ENCODE measurements at places on chromosomes 2 and 18.

GRCh38 chr2:223214394-223215253 is 162.6 kb downstream of the KCNE4 start:
- DNase-seq, result no peak

DNA sequence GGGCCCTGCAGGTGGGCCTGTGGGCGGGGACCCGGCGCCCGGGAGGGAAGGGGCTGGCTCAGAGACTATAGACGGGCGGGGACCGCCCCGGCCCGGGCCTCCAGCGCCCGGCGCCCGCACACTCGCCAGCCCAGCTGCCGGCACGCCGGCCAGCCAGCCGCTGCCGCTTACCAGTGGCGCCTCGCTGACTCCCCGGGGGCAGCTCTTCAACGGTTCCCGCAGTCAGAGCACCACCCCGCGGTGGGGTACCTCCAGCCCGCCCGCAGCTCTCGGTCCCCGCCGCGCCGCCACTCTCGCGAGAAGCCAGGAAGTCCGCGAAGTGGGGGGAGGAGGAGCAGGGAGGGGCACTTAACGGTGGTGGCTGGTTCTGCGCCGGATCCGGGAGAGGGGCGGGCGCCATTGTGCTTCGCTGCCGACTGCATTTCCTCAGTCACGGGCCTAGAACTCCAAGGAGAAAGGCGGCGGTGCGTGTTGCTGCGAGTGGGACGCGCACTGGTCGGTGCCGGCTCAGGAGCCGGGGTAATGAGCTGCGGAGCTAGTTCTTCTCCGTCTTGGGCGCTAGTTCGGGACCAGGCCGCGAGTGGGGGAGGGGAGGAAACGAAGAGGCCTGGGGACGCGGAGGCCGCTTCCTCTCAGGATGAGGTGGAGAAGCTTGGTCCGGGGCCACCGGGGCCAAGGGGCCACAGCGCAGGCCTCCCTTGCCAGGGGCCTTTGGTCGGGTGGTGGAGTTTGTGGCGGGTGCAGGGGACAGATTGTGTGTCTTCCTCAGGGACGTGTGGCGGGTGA is at the start of gene MARCHF7:
Gene MARCHF7, plus strand, starts transcription at position 364 of the 786 bp plus-strand sequence. CDS start 16,517 bp downstream, outside the sequence.
- peak; percentile 99 for DNase-seq

DNA sequence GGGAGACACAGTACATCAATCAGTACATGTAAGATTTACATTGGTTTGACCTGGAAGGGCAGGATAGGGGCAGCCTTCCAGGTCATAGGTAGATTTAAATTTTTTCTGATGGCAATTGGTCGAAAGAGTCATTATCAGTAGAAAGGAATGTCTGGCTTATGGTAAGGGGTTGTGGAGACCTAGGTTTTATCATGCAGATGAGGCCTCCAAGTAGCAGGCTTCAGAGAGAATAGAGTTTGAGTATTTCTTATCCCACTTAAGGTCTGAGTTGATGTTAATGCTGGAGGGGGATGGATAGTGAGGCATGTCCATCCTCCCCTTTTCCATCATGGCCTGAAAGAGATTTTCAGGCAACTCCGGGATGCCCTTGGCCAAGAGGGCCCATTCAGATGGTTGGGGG is 60.7 kb downstream of the SPTBN1 start:
- DNase-seq, result no peak

- DNase-seq, result no peak
Observed at GRCh38 chr2:144256996-144257707, 262.8 kb downstream of the ZEB2 start.

DNA sequence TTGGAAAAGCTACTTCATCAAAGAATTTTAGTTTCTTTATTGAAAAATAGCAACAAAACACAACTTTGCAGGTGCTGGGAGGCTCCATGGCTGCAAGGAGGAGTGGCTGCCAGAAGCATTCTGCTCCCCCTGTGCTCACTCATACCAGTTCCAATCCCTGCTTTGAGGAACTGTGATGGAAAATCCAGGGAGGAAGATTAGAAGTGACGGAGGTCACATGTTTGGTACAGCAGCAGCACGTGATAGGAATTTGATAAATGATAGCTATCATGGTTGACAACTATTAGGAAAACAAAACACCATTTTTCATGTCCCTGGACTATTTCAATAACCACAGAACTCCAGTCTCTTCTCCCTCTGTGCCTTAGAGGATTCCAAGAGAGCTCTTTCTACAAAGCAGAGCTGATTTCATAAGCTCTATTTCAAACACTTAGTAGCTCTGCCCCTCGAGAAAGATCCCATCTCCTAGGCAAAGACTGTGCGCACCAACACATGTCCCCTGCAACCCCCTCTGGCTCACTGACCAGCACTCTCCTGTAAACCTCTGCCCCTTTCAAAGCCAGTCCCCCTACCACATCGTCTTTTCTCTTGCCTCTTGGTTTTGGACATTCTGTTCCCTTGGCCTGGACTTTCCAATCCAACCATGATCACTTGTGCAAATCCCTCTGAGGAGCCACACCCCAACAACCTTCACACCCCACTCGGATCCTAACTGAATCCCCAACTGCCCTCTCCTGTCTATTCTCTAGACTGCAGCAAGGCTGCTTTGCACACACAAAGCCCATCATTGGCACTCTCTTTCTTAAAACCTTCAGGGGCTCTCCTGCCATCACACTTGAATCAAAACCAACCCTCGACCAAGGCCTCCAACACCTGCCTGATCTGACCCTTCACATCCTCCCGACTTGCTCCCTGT is 352.4 kb upstream of the PKDCC start:
- DNase-seq, result no peak

- DNase-seq, result no peak
Observed at GRCh38 chr18:6031442-6031841, 136.1 kb upstream of the TMEM200C start.

DNA sequence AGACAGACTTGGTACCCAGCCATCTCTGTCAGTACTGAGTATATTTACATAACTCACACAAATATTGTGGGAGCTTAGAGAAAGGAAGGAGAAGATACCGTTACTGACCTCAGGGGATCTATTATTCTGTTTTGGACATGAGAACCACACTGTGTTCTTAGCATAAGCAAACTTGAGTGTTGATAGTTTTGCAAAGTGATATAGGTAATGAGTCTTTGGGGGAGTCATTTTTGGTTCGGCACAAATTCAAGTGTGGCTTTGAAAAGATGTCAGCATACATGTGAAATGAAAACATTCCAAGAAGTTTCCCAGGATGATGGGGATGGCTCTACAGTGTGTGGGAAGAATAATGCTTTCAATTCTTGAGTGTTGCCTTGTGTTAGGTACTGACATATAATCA is 24.1 kb downstream of the SMARCAL1 start:
- DNase-seq, result no peak

- no peak for DNase-seq
Observed at GRCh38 chr2:230668939-230669303, 43.7 kb upstream of the CAB39 start.

DNA sequence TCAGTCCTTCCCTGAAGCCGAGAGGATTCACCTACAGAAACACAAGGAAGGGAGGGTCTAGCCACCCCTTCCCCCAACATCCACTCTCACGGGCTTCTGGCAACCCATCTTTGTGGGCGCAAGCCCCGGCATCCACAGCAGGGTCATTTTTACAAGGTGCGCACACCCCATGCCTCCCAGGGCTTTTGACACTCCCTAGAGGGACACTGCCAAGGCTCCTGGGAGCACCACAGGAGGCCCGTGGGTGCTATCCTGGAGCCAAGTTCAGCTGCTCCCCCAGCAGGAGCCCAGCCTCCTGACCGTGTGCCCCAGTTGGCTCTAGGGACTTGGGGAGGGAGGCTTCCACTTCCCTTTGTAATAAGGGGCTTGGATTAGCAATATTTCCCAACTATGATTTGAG is 251.6 kb downstream of the TNS1 start:
- no peak for DNase-seq

DNA sequence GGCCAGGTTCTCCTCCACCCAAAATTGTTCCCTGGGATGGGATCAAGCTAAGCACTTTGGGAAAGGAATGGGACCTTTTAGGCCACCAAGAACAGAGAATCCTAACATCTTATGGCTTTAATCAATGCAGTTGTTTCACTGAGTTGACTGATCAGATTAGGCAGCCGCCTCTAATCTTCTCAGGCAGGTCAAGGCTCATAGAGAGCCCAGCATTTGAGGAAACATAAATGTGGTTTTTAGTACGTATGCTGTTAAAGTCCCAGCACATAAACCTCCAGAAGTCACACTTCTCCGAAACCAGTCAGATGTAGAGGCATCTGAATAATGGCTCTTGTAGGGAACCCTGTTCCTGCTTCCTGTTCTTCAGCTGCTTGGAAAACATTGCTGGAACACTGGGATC is 99.5 kb upstream of the RMDN2 start:
- no peak for DNase-seq

DNA sequence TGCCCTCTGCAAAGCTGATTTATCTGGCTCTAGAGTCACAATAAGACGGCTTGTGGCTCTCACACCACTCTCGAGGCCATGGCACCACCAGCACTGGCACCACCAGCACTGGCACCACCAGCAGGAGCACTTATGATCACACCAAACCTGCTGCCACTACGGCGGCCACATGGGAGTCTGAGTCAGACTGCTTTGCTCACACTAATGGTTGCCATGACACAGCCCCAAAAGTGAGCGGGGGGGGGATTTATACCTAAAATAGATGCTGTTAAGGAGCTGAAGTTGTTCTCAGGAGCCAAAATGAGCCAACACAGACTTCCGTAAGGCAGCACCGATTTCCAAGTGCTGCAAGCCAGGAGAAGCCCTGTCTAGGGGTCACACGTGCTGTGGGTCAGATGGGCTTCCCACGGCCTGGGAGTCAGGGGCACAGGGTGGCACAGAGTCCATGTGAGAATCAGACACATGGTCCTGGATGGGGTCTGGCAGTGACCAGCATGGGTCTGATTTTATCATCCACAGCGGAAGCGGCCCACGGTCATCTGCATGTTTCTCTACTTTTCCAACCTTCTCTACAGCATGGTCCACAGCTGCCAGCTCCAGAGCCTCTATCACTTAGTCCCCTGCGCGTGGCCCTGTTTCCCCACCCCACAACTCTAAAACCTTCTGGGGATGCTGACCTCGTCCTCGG is 16.7 kb downstream of the DNMT3A start:
- DNase-seq, result no peak

DNA sequence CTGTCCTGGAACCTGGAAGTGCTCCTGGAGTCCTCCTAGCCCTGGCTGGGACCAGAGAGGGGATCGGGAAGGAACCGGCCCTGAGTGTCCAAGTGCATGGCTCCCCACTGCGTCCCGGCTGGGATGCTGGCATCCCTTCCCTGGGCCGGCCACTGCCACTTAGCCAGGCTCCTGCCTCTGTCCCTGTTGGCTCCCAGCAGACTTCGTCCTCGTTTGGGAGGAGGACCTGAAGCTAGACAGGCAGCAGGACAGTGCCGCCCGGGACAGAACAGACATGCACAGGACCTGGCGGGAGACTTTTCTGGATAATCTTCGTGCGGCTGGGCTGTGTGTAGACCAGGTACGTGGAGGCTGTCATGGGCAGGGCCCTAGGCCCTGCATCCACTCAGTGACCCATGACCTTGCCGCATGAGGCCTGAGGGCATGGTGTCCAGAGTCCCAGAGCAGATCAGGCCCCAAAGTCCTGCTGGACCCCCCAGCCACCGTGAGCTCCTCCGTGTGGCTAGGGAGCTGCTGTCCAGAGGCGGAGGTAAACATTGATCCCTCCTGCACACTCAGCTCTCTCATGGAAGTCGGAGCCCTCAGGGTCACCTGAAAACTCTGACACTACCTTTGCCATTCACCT is 7.1 kb downstream of the ANO7 start:
- DNase-seq, result peak; percentile 67

- no peak for DNase-seq
Observed at GRCh38 chr2:134132490-134132857, 121.4 kb upstream of the MGAT5 start.

DNA sequence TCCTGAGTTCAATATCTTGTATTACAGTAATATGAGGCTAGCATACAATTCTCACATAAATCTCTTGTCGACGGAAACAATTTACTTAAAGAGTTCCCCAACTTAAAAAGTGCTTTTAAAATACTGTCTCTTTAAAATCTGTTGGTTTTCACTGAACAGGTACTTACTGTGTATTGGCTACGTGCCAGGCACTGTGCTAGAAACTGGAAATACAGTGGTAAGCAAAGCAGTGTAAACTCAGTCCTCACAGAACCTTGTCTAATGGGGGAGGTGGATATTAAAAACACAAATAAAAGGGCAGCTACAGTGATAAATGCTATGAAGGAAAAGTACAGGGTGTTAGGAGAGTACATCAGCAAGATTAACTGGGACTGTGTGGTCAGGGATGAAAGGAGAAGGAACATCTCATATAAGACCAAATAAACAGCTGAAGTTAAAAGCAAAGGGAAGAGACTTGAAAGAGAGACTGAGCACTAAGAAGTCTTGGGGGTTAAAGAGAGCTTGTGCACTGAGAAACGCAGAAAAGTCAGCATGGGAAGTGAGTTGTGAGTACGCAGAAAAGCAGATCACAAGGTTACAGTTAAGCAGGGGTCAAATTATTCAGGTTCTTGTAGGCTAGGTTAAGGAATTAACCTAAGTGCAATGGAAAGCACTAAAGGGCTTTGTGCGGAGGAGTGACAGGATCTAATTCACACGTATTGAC is 52.5 kb downstream of the USP40 start:
- DNase-seq, result peak; percentile 48

DNA sequence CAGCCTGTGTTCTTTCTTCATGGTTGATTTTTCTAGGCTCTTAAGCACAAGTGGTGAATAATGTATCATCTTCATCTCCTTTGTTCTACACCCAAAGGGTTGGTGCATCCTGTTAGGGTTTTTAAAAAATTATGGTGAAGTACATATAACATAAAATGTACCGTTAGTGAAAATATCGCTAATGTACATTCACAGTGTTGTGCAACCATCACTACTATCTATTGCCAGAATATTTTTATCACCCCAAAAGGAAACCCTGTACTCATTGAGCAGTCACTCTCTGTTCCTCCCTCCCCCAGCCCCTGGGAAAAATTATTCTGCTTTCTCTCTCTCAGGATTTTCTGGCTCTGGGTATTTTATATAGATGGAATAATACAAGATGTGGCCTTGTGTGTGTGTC is 98.5 kb downstream of the PRKCE start:
- no peak for DNase-seq

DNA sequence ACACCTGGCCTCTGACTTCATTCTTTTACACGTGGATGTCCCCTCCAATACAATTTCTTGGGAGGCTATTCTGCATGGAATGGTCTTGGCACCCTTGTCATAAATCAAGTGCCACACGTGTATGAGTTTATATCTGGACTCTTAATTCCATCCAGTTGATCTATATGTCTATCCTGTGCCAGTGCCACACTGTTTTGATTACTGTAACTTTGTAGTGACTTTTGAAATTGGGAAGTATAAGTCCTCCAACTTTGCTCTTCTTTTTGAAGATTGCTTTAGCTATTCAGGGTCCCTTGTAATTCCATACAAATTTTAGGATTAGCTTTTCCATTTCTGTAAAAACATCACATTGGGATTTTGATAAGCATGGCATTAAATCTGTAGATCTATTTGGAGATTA is 43.5 kb downstream of the HS1BP3 start:
- no peak for DNase-seq

DNA sequence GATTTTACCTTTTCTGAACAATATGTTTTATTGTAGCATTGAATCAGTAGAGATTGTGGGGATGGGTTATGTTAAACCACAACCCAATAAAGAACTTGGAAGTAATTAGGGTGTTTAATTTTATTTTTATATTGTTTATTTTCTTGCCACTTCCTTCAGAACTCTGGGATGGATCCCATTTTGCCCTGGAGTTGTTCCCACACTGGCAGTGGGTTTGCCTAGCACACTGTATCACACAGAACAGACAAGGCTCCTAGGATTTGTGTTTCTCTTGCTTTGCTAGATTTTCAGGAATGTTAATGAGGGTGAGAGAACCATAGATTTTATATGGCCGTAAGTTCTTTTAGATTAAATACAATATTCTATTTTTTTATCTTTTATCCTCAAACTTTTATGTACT is 59.0 kb downstream of the TANK start:
- no peak for DNase-seq

GRCh38 chr18:36757991-36758390 is 70.8 kb downstream of the TPGS2 start:
- DNase-seq, result no peak
